ENCODE measurements at places on chromosomes 1 and 21. TPM values are rescaled to one million over a fixed set of nuclear protein-coding genes. Genes with fewer than 3 reads are reported as not detected.

DNA sequence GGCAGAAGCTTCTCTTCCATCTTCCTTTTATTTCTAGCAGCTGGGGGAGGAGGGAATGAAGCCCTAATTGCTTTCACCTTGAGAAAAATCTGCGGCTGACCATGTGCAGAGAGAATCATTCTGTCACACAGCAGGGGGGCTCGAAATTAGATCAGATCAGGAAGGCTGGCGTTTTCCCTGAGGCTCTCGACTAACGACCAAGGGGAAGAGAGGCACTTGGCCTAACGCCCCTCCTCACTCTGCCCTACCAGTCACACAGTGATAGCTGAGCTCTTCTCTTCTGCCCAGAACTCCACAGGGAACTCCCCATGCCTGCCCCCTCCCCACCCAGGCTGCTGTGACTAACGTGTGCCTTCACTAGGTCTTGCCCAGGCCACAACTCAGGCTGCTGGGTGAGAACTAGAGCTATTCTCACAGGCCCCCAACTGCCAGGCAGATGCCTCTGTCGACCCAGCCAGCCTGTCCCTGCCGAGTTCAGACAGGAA lies 26.5 kb upstream of the KHDRBS1 start:
- no peak overlapping the region for H3K4me3 ChIP-seq
- no peaks in the 10 kb centered on the region for H3K4me1 ChIP-seq
- H3K27me3 ChIP-seq: no peaks in the 10 kb centered on the region

- H3K4me3 ChIP-seq: no peak overlapping the region
- DNase-seq: no peak
- no peaks in the 10 kb centered on the region for H3K4me1 ChIP-seq
- H3K36me3 ChIP-seq: no peaks in the 10 kb centered on the region
- no peak overlapping the region for H3K27ac ChIP-seq
Measured at GRCh38 chr1:59569198-59569597, 245.6 kb upstream of the HOOK1 start.

DNA sequence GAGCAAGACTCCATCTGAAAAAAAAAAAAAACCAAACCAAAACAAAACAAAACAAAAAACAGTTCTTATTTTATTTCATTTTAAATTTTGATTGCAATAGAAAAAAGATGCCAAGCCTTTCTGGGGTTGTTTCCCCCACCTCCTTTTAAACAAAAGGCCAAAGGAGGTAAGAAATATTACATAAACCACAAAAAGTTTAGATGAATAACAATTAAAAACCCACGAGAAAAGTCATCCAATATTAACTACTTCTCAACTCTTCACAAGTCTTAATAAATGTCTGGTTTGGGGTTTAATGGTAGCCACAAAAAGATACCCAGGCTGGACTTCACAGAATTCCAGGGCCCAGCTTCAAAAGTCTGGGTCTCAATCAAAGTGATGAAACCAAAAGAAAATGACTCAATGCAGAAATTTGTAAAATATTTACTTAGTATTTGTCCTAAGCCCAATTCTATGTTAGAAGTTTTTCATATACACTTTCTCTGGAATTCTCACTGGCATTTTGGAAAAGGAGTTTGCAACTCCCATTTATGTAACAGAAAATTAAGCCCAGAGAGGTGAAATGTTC lies 47.0 kb upstream of the SDC3 start:
- H3K36me3 ChIP-seq: peaks cover 1% of the 10 kb centered on the region
- no peak for DNase-seq
- H3K4me1 ChIP-seq: no peaks in the 10 kb centered on the region
- no peak overlapping the region for H3K27ac ChIP-seq
- no peak overlapping the region for H3K4me3 ChIP-seq

Gene IL19
- not detected for total RNA-seq

DNA sequence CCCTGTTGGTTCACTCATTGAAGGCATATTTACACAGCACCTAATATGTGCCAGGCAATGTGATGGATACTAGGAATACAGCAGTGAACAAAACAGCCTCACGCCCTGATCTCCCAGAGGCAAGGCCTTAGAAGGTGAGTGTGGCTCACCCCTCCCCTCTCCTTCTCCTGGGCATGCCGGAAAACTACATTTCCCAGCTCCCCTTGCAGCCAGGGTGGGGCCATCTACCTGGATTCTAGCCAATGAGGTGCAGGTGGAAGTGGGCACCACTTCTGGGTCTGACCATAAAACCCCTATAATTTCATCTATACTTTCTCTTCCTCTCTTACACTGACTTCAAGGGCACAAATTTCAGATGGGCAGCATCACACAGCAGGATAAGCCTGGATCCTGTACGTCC lies 63.8 kb downstream of the FBXO2 start:
- H3K36me3 ChIP-seq: no peaks in the 10 kb centered on the region
- H3K27ac ChIP-seq: no peak overlapping the region
- no peak for DNase-seq
- no peak overlapping the region for H3K4me3 ChIP-seq
- no peaks in the 10 kb centered on the region for H3K27me3 ChIP-seq

GRCh38 chr1:209238356-209238755 lies 345.2 kb upstream of the CAMK1G start:
- no peak for DNase-seq
- H3K27ac ChIP-seq: no peak overlapping the region
- H3K27me3 ChIP-seq: no peaks in the 10 kb centered on the region
- H3K4me3 ChIP-seq: no peak overlapping the region

Gene RGSL1
- not detected for total RNA-seq

- H3K27me3 ChIP-seq: no peaks in the 10 kb centered on the region
- no peaks in the 10 kb centered on the region for H3K4me1 ChIP-seq
- DNase-seq: no peak
- no peak overlapping the region for H3K4me3 ChIP-seq
Measured at GRCh38 chr1:28036431-28036830, 52.0 kb downstream of the EYA3 start.

Gene CYP4Z1
- not detected for total RNA-seq

Gene TUFT1
- total RNA-seq: 34.9 TPM

DNA sequence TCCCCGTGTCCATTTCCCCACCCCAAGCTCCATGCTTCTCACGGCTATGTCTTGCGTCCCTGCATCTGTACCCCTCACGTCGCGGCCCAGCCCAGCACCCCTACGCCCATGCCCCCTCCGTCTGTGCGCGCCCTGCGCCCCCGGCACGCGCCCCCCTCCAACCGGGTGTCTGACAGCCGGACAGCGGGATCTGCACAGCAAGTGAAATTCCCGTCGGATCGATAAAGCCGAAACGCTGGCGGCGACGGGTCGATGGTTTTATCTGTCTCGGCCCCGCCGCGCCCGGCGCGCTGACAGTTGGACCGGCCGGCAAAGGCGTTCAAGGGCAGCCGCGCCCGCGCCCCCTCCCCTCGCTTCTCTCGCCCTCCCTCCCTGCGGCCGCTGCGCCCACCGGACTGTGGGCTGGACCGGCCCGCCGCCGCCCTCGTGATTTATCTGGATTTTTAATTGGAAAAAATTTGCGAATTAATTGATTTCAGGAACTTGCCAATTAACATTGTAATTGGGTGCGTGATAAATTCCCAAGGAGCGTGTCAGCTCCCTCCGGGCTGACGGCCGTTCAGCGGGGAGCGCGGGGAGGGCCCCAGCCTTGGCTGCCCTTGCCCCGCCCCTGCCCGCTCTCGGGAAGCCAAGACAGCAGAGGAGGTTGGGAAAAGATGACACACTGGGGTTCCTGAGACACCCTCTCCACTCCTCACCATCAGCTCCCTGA lies 57.1 kb downstream of the TMEM53 start:
- DNase-seq: no peak
- H3K27me3 ChIP-seq: peaks cover 2% of the 10 kb centered on the region
- H3K4me1 ChIP-seq: no peaks in the 10 kb centered on the region
- no peak overlapping the region for H3K27ac ChIP-seq
- no peaks in the 10 kb centered on the region for H3K36me3 ChIP-seq
- H3K4me3 ChIP-seq: no peak overlapping the region

GRCh38 chr1:229428256-229428655 lies 5.6 kb downstream of the ACTA1 start:
- no peaks in the 10 kb centered on the region for H3K27me3 ChIP-seq
- H3K36me3 ChIP-seq: no peaks in the 10 kb centered on the region
- H3K27ac ChIP-seq: no peak overlapping the region
- H3K4me3 ChIP-seq: no peak overlapping the region
- DNase-seq: no peak

Gene KCNQ4
- total RNA-seq: 1.4 TPM

DNA sequence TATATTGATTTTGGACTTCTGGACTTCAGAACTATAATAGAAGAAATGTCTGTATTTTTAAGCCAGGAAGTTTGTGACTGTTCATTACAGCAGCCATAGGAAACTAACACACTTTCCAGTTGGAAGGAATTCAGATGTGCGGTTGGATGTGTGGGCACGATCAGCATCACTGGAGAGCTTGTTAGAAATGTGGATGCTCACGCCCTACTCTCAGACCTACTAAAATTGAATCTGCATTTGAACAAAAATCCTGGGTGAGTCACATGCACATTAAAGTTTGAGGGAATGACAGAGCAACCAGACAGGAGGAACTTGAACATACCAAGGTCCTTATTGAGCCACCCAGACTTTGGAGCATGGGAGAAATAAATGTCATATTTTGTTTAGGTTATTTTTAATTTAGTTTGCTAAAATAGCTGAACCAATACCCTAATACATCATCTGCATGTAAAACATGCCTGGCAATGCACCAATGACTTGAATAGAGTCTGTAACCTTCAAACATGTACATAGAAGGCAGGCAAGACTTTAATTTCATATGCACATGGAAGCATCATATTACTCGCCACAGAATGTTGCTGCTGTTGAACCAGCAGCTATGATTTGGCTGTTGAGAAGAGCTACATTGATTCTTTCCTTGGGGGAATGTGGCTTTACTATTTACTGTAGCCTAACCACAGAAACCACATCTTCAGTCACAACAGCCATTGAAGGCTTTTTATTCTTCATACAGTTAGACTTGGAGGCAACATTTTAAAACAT lies 346.2 kb downstream of the BARHL2 start:
- DNase-seq: no peak
- H3K4me1 ChIP-seq: no peaks in the 10 kb centered on the region
- no peak overlapping the region for H3K4me3 ChIP-seq
- no peak overlapping the region for H3K27ac ChIP-seq

Gene NUP210L
- total RNA-seq: 0.19 TPM

DNA sequence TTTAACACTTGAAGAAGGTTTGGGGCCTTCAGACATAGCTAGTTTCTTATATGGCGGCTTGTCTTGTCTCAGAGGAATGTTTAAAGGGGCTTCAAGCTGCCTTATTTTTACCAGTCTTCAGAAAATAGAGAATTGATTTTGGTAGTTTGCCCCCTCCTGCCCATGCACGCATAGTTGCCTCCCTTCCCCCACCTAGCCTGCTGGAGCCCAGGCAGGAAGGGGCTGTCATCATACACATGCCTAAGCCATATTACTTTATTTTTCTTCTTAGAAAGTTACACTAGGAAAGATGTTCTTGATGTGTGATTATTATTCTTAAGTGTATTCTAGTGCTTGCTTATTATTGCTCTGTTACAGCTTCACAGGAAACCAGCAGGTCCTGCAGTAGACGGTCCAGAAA lies 18.3 kb downstream of the PBX1 start:
- peaks cover 3% of the 10 kb centered on the region for H3K36me3 ChIP-seq
- no peaks in the 10 kb centered on the region for H3K27me3 ChIP-seq
- DNase-seq: no peak
- peaks cover 24% of the 10 kb centered on the region for H3K4me1 ChIP-seq

DNA sequence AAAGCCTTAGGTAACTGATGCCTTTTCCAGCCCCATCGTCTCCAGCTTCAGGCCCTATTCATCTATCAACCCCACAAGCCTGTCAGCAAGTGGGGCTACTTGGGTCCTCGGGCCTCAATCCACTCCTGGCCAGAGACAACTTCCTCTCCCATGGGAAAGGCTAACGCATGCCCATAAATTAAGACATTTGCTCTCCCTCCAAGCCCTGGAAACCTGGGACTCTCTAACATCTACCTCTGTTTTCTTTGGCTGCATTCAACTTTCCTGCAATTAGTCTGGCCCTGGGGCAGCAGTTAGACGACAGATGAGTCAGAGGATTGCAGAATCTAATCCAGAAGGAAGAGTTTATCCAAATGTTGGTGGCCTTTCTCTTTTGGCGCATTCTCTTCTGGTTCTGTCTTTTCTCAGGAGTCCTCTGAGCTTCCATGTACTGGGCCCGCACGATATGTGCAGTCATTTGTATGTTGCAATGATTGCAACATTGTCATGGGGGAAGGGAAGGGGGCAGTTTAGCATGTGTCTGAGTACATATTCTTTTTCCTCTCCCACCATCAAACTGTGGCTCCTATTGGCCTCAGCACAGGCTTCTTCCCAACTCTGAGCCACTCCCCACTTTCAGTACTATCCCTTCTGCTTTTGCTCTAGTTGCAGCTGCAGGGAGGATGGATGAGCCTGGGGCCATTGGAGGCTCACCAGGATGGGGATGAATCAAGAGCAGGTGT lies 54.4 kb downstream of the NAV1 start:
- H3K4me3 ChIP-seq: no peak overlapping the region
- no peak overlapping the region for H3K27ac ChIP-seq
- H3K36me3 ChIP-seq: no peaks in the 10 kb centered on the region
- H3K4me1 ChIP-seq: no peaks in the 10 kb centered on the region
- no peak for DNase-seq

Gene TMEM201
- total RNA-seq: 27.2 TPM

- H3K27me3 ChIP-seq: no peaks in the 10 kb centered on the region
- H3K4me1 ChIP-seq: no peaks in the 10 kb centered on the region
- no peak for DNase-seq
- no peak overlapping the region for H3K4me3 ChIP-seq
- no peak overlapping the region for H3K27ac ChIP-seq
- H3K36me3 ChIP-seq: no peaks in the 10 kb centered on the region
Measured at GRCh38 chr1:15364740-15365139, 44.9 kb upstream of the EFHD2 start.

DNA sequence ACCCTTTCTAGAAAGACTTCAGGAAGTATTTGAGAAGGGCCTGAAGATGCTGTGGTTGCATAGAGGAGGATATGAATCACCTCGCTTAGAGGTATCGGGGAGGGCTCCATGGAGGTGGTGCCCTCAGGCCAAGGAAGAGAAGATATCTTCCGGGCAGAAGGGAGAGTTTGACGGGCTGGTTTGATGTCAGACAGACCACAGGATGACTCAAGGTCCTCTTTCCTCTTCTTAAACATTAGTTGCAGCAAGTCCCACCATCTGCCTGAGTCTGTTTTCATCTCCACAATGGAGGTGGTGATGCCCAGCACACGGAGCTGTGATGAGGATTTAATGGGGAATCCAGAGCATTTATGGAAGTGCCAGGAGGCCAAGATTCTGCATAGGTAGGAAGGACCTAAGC lies 25.1 kb upstream of the RUNX3 start:
- no peak for DNase-seq
- no peak overlapping the region for H3K27ac ChIP-seq
- no peaks in the 10 kb centered on the region for H3K27me3 ChIP-seq
- no peak overlapping the region for H3K4me3 ChIP-seq
- no peaks in the 10 kb centered on the region for H3K36me3 ChIP-seq
- no peaks in the 10 kb centered on the region for H3K4me1 ChIP-seq

DNA sequence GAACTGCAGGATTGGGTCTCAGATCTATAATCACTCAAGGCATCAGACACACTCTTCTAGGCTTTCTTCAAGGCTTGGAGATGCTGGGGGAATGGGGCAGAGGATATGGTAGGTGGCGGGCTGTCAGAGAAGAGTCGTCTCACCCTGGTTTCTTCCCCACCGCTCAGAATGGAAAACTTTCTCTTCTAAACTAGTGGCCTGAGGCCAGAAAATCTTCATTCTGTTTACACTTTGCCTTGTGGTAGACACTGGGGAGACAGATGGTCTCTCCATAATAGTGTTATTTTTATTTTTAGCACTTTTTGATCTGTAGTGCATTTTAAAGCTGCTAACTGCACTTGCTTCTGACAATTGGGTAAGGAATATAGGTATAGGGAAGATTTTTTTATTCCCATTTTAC lies 2.6 kb downstream of the PRELP start:
- no peak overlapping the region for H3K4me3 ChIP-seq
- no peaks in the 10 kb centered on the region for H3K36me3 ChIP-seq
- H3K27ac ChIP-seq: no peak overlapping the region
- no peaks in the 10 kb centered on the region for H3K4me1 ChIP-seq
- H3K27me3 ChIP-seq: no peaks in the 10 kb centered on the region

Gene NBPF6
- total RNA-seq: 0.84 TPM
